Gastrocnemius medialis (tissue), 4 donors: ENCODE measurements at places on chromosomes 7 and 10. TPM values are rescaled to one million over a fixed set of nuclear protein-coding genes. Genes with fewer than 3 reads are reported as not detected.

Gene FOXI2
- not detected for total RNA-seq

Gene ATRNL1
- 10.8 TPM for total RNA-seq

Gene ZNF438
- total RNA-seq, result 28.9 TPM

Gene HECTD2
- 3.9 TPM for total RNA-seq

Gene CPA2
- total RNA-seq, result not detected

Gene GHRHR
- total RNA-seq, result not detected

Gene NKX2-3
- total RNA-seq, result not detected

Gene ASB10
- total RNA-seq, result 24.8 TPM

Gene FAM131B
- not detected for total RNA-seq

Gene NME8
- total RNA-seq, result not detected

Gene LIPF
- not detected for total RNA-seq

Gene HOXA9
- total RNA-seq, result 18.9 TPM

Gene LRRC18
- not detected for total RNA-seq

Gene C10orf62
- total RNA-seq, result not detected

Gene AP1S1
- total RNA-seq, result 5.5 TPM

Gene C10orf53
- not detected for total RNA-seq

Gene MINDY4
- total RNA-seq, result 4.3 TPM

Gene KIAA1549
- total RNA-seq, result 0.87 TPM

Gene PON1
- total RNA-seq, result 0.31 TPM

Gene FBXO24
- total RNA-seq, result not detected

Gene ADRA2A
- 0.19 TPM for total RNA-seq

Gene IQUB
- total RNA-seq, result 0.26 TPM

Gene GBX1
- total RNA-seq, result not detected

Gene FGFBP3
- total RNA-seq, result not detected

Gene DPP6
- 1.9 TPM for total RNA-seq
